ENCODE measurements at places on chromosomes 13 and 19.

GRCh38 chr19:40775632-40776022, 306 bp downstream of the MIA start:
- no peak for DNase-seq
- H3K27ac ChIP-seq = no peak overlapping the region
- H3K27me3 ChIP-seq = no peaks in the 10 kb centered on the region
- H3K4me3 ChIP-seq = no peak overlapping the region
- no peaks in the 10 kb centered on the region for H3K36me3 ChIP-seq

- H3K36me3 ChIP-seq = peaks cover 62% of the 10 kb centered on the region
- no peaks in the 10 kb centered on the region for H3K27me3 ChIP-seq
- H3K4me1 ChIP-seq = peaks cover 21% of the 10 kb centered on the region
- no peak overlapping the region for H3K4me3 ChIP-seq
- DNase-seq = no peak
- no peak overlapping the region for H3K27ac ChIP-seq
Measured at GRCh38 chr19:1365319-1366269, 18.1 kb upstream of the NDUFS7 start.

- H3K27me3 ChIP-seq = no peaks in the 10 kb centered on the region
- peaks cover 13% of the 10 kb centered on the region for H3K4me1 ChIP-seq
- peaks cover 91% of the 10 kb centered on the region for H3K36me3 ChIP-seq
- H3K27ac ChIP-seq = no peak overlapping the region
- H3K4me3 ChIP-seq = no peak overlapping the region
- DNase-seq = peak; percentile 74
Measured at GRCh38 chr19:5143471-5144411, 174.8 kb downstream of the KDM4B start.

DNA sequence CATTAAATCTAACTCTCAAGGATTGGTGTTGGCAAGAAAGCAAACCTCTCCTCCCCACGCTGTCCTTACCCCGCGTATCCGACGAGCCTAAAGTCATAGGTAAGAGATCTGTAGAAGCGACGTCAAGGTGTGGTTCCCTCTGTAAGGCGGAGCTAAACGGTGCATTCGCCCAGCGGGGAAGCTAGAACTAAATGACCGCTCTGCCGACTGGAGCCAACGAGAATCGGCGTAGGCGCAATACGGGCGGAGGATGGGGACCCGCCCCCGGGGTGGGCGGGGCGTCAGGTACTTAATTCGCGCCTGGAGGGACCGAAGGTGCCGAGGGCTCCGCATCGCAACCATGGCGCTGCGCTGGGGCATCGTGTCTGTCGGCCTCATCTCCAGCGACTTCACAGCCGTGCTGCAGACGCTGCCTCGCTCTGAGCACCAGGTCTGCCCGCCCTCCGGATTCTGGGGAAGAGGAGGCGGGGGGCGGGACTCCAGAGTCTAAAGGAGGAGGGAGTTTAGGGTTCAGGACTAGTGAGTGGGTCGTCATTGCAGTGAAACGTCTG, at the start of gene DHDH:
Gene DHDH (plus strand): TSS at position 318 of the 551 bp plus-strand sequence. CDS start 23 bp downstream, at position 341.
- H3K27me3 ChIP-seq = no peaks in the 10 kb centered on the region
- H3K36me3 ChIP-seq = no peaks in the 10 kb centered on the region
- peak within 1 kb of the TSS; percentile 67 for H3K27ac ChIP-seq
- peak within 1 kb of the TSS; percentile 50 for H3K4me3 ChIP-seq
- DNase-seq = peak; percentile 98

GRCh38 chr13:110813646-110814624, 100.4 kb downstream of the ING1 start:
- H3K4me1 ChIP-seq = peaks cover 11% of the 10 kb centered on the region
- no peaks in the 10 kb centered on the region for H3K27me3 ChIP-seq
- peak; percentile 72 for DNase-seq
- no peaks in the 10 kb centered on the region for H3K36me3 ChIP-seq

DNA sequence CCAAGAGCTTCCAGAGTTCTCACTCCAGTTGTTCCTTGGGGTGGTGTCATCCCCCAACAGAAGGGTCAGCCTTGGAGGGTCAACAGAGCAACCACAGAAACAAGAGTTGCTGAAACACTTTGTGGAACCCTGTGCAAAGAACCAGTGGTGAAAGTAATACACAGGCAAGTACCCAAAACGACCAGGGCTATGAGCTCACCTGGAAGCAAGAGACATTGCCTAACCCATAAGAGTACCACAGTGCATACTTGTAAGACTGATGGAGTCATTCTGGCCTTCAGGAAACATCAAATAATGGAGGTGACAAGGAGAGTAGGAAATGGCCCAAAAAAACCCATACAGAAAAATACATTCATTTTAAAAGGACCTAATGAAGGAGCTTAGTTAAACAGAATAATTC, 184.3 kb upstream of the TSC22D1 start:
- H3K27me3 ChIP-seq = no peaks in the 10 kb centered on the region
- H3K4me3 ChIP-seq = no peak overlapping the region
- no peaks in the 10 kb centered on the region for H3K4me1 ChIP-seq
- H3K27ac ChIP-seq = peak overlapping the region; percentile 70
- H3K36me3 ChIP-seq = no peaks in the 10 kb centered on the region
- peak; percentile 36 for DNase-seq

DNA sequence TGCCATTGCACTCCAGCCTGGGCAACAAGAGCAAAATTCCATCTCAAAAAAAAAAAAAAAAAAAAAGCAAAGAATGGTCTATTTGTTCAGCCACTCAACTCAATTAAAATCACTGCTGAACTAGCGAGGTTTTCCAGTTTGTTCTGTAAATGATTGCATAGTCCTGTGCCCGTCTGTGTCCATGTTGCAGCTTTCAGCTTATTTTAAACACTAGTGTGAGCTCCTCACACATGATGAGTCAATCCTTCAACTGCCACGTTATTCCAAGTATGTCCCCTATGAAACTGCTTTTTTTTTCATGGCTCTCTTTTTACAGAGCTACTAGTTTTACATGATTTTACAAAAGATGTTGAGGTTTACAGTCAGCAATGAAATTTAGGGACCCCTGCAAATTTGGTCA, 12.2 kb downstream of the SUGP2 start:
- H3K36me3 ChIP-seq = peaks cover 29% of the 10 kb centered on the region
- H3K27ac ChIP-seq = no peak overlapping the region
- no peak overlapping the region for H3K4me3 ChIP-seq
- no peaks in the 10 kb centered on the region for H3K27me3 ChIP-seq
- DNase-seq = no peak

- no peak within 1 kb of the TSS for H3K27ac ChIP-seq
- H3K27me3 ChIP-seq = peaks cover 19% of the 10 kb centered on the region
- H3K4me3 ChIP-seq = peak within 1 kb of the TSS; percentile 55
Measured at GRCh38 chr19:35868172-35868822, at the start of gene APLP1. Gene APLP1 (plus strand): TSS chr19:35868574. CDS start chr19:35868637, 63 bp downstream.

- H3K36me3 ChIP-seq = no peaks in the 10 kb centered on the region
- no peaks in the 10 kb centered on the region for H3K27me3 ChIP-seq
- H3K27ac ChIP-seq = no peak overlapping the region
- no peaks in the 10 kb centered on the region for H3K4me1 ChIP-seq
- H3K4me3 ChIP-seq = no peak overlapping the region
Measured at GRCh38 chr19:28324275-28325060, 888.5 kb downstream of the UQCRFS1 start.

- no peaks in the 10 kb centered on the region for H3K36me3 ChIP-seq
- no peaks in the 10 kb centered on the region for H3K27me3 ChIP-seq
- no peak for DNase-seq
- H3K4me1 ChIP-seq = no peaks in the 10 kb centered on the region
- no peak overlapping the region for H3K4me3 ChIP-seq
Measured at GRCh38 chr13:42658019-42658418, 84.1 kb downstream of the TNFSF11 start.

DNA sequence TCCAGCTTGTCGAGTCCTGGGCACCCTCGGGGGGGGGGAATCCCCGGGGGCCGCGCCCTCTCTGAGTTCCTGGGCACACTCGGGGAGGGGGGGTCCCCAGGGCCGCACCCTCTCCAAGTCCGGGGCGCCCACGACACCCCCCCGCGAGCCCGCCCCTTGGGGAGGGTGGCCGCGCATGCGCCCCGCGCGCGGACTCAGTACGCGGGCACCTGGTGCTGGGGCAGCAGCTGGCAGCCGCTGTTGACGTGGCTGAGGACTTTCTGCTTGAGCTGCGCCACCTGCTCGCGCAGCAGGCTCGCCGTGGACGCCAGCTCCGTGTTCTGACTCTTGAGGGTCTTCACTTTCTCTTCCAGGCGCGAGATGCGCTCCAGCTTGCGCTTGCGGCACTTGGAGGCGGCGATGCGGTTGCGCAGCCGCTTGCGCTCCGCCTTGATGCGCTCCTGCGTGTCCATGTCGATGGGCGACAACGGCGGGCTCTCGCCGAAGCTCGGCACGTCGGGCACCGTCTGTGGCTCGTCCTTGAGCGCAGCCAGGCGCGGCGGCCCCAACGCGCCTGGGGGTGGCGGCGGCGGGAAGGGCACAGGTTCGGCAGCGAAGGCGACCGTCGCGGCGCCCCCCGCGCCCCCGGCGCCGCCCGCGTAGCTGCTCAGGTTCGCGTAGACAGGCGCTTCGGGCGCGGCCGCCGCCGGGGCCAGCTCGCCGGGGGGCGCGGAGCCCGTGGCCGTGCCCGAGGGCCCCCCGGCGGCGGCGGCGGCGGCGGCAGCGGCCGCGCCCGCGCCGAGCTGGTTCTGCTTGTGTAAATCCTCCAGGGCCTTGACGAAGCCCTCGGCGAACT, 958 bp downstream of the JUND start:
- H3K27me3 ChIP-seq = no peaks in the 10 kb centered on the region
- H3K4me1 ChIP-seq = peaks cover 44% of the 10 kb centered on the region
- H3K27ac ChIP-seq = peak overlapping the region; percentile 100
- peaks cover 3% of the 10 kb centered on the region for H3K36me3 ChIP-seq
- DNase-seq = peak; percentile 88
- H3K4me3 ChIP-seq = peak overlapping the region; percentile 96

DNA sequence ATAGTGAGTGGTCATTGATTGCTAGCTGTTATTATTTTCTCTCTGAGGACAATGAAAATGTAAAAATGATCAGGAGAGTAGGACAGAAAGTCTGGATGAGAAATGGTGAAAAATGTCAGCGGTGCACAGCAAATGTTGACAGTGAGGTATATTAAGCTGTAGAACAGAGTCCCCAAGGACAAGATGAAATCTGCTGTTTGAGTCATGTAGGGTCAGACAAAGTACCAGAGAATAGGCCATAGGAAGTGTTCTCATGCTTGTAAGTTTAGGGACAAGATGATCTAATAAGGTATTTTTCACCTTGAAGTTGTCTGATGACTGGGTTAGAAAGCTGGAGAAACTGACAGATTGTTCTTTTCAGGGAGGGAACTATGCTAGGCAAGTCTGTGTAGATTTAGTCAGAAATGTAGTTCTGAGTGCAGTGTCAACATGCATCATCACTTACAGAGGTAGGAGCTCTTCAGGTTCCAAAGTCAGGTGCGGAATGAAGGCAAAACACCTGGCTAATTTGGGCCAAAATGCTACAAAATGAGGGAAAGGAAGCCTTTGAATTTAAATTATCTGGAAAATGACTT, 369.3 kb downstream of the DLEU7 start:
- peaks cover 6% of the 10 kb centered on the region for H3K4me1 ChIP-seq
- no peaks in the 10 kb centered on the region for H3K36me3 ChIP-seq
- H3K27ac ChIP-seq = no peak overlapping the region
- H3K4me3 ChIP-seq = no peak overlapping the region

- no peaks in the 10 kb centered on the region for H3K27me3 ChIP-seq
- no peak overlapping the region for H3K4me3 ChIP-seq
- no peak for DNase-seq
- peaks cover 4% of the 10 kb centered on the region for H3K4me1 ChIP-seq
- H3K27ac ChIP-seq = no peak overlapping the region
Measured at GRCh38 chr13:28609381-28609780, 49.5 kb upstream of the POMP start.

GRCh38 chr13:20195801-20196200, 3.1 kb upstream of the GJB2 start:
- H3K27me3 ChIP-seq = peaks cover 8% of the 10 kb centered on the region
- H3K36me3 ChIP-seq = no peaks in the 10 kb centered on the region
- no peak overlapping the region for H3K27ac ChIP-seq
- no peak overlapping the region for H3K4me3 ChIP-seq

GRCh38 chr19:7098096-7098495, 28.6 kb downstream of the ZNF557 start:
- peaks cover 13% of the 10 kb centered on the region for H3K4me1 ChIP-seq
- H3K4me3 ChIP-seq = no peak overlapping the region
- H3K27me3 ChIP-seq = no peaks in the 10 kb centered on the region

- no peaks in the 10 kb centered on the region for H3K36me3 ChIP-seq
- DNase-seq = peak; percentile 39
- peaks cover 6% of the 10 kb centered on the region for H3K4me1 ChIP-seq
- H3K4me3 ChIP-seq = peak overlapping the region; percentile 11
- no peaks in the 10 kb centered on the region for H3K27me3 ChIP-seq
Measured at GRCh38 chr19:50909240-50910070, 1.7 kb downstream of the KLK4 start.

DNA sequence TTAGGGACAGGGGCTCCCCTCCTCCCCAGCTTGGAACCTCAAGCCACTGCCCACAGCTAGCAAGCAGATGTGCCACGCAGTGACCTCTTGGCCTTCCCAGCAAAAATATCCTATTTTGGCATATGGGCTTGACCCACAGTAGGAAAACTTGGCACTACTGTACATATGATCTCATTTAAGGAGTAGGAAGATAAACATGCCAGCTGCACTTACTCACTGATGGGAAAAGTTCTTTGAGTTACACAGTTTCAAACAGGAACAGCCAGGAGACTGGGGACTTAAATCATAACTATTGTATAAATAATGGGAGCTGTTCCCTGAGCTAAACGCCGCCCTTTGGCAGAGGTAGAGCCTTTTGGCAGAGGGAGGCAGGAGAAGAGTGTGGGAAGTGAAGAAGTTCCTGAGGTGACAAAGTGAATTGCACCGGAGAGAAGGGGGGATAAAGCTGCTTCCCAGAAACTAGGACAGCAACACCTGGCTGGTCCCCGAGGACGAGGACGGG, 6.1 kb downstream of the SACS start:
- H3K36me3 ChIP-seq = no peaks in the 10 kb centered on the region
- no peak for DNase-seq
- H3K27ac ChIP-seq = no peak overlapping the region
- no peak overlapping the region for H3K4me3 ChIP-seq
- no peaks in the 10 kb centered on the region for H3K27me3 ChIP-seq

DNA sequence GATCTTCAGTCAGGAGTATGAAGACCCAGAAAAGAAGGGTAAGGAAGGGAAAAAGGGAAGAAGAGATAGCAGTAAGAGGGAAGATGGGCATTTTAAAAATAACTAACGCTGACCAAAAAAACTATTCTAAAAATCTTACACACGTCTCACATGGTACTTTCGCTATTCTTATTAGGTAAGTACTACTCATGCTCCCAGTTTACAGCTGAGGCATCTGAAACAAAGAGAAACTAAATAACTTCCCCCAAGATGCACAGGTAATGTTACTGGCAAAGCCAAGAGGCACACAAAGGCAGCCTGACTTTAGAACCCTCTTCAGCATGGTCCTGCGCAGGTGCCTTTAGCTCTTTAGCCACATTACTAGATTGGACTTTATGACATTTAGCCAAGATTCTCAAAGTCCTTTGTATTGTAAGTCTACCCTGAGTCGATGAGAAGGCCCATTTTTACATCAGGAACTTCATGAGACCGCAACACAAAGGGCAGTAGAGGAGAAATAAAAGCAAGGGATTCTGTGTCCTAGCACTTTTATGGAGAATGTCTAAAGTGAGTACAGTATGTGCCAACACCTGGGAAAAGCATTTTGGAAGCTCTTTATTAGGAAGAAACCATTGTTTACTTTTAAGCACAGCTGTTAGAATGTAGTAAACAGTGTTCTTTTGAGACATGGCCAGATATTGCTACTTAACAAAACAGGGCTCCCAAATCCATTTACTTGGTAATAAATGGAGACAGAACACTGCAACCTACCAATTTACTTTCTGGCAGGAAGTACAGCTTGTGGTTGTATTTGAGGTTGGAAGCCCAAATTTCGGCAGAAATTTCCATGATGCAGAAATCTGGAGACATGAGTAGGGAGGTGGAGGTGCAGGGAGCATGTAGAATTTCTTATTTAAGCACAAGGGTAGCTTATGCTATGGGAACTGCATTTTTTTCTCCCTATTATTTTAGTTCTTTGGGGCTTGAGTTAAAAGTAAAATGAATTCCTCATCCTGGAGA, 250.7 kb downstream of the KCTD12 start:
- no peak for DNase-seq
- H3K27me3 ChIP-seq = no peaks in the 10 kb centered on the region
- H3K27ac ChIP-seq = no peak overlapping the region
- H3K4me3 ChIP-seq = no peak overlapping the region
